Activated CD4-positive, alpha-beta T cell treated with anti-CD3 and anti-CD28 coated beads, Interleukin-2, amount 50 U/mL, for 4 hours (primary cell): ENCODE measurements at places on chromosomes 16 and 17.

GRCh38 chr16:3980253-3981111 is 100.0 kb upstream of the CREBBP start:
- DNase-seq, result no peak

DNA sequence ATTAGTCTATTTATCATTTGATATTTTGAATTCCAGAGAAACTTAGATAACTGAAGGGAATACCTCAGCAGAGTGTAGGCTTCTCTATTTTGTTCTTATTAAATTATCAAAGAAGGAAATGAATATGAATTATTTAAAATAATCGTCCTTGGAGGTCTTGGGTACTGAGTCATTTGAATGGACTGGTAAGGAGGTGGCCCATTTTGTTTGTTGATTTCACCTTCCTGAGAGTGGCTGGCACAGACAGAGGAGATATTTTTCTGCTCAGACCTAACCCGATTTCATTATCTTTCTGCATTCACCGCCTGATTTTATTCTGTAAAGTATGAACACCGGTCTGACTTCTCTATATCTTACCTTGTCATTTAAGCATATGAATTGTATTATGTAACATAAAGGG is 88.0 kb downstream of the USP22 start:
- DNase-seq, result no peak

- no peak for DNase-seq
Observed at GRCh38 chr16:89601906-89602272, 11.6 kb upstream of the DPEP1 start.

GRCh38 chr16:53881371-53881770 is 177.4 kb downstream of the FTO start:
- DNase-seq, result no peak
